ENCODE measurements at places on chromosomes 1 and 21. TPM values are rescaled to one million over a fixed set of nuclear protein-coding genes. Genes with fewer than 3 reads are reported as not detected.
A peak's percentile ranks its signal among the peaks of the same experiment; 100 is the strongest.

DNA sequence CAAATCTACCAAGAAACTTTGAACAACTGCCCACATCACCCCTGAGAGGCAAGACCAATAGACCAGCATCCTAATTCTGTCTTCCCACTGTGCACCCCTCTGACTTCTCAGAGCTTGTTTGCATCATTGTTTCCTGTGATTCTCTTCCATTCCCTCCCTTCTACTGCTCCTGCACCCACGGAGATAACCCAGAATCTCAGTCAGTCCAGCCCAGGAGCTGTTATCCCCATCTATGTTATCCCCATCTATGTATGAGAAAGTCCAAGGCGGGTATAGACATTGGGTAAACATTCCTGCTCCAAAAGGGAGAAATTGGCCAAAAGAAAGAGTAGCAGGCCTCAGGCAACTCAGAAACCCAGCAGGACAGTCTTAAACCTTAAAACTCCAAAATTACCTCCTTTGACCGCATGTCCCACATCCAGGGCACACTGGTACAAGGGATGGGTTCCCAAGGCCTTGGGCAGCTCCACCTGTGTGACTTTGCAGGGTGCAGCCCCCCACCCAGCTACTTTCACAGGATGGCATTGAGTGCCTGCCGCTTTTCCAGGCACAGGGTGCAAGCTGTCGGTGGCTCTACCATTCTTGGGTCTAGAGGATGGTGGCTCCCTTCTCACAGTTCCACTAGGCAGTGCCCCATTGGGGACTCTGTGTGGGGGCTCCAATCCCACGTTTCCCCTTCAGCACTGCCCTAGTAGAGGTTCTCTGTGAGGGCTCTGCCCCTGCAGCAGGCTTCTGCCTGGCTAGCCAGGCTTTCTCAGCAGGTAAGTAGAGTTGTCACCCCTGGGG is 414.8 kb downstream of the NPHP4 start:
- DNase-seq: no peak
- no peak overlapping the region for H3K4me3 ChIP-seq
- no peak overlapping the region for H3K27ac ChIP-seq

- H3K36me3 ChIP-seq: no peaks in the 10 kb centered on the region
- H3K4me1 ChIP-seq: no peaks in the 10 kb centered on the region
- H3K27me3 ChIP-seq: no peaks in the 10 kb centered on the region
- no peak overlapping the region for H3K4me3 ChIP-seq
These were observed 270.7 kb upstream of the RUNX1 start for GRCh38 chr21:35319684-35320283.

- no peak for DNase-seq
- no peak overlapping the region for H3K4me3 ChIP-seq
- no peaks in the 10 kb centered on the region for H3K4me1 ChIP-seq
- H3K27ac ChIP-seq: no peak overlapping the region
These were observed 20.7 kb upstream of the IKBKE start for GRCh38 chr1:206449565-206449964.

DNA sequence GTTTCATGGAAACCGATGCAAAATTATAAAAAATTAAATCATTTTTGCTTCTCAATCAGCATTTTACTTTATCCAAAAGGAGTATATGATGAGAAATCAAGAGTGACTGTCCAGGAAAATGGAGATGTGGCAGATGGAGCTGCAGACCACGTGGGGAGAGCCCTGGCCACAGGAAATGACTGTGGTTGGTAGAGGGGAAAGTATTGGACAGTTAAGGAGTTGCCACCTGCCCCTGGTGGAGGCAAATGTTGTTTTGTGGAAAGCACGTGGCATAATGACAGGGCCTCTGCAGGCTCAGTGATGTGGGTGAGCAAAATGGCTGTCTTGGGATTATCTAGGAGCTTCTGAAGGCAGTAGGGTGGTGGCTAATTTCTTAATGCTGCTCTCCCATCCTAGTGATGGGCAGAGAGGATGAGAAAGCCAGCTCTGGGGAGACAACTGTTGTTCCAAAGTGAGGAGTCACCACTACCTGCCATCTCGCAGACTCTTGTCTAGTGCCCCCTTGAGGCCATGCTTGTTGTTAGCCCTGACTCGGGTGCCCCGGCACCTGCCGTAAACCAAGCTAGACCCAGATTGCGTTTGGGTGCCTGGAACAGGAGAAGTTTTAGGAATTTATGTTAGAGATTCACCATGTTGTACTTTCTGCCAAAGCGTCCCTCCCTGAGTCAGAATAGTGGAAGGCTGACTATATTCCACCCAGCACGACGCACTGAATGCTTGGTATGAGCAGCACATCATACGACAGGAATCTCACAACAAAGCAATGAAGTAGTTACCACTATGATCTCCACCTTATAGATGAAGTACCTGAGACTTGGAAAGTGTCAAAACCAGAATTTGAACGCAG is 144.0 kb downstream of the ROR1 start:
- H3K27ac ChIP-seq: no peak overlapping the region
- H3K4me3 ChIP-seq: no peak overlapping the region
- no peak for DNase-seq
- peaks cover 12% of the 10 kb centered on the region for H3K4me1 ChIP-seq
- no peaks in the 10 kb centered on the region for H3K36me3 ChIP-seq
- no peaks in the 10 kb centered on the region for H3K27me3 ChIP-seq

GRCh38 chr1:230515451-230516145 is 89.5 kb upstream of the PGBD5 start:
- no peaks in the 10 kb centered on the region for H3K36me3 ChIP-seq
- no peak overlapping the region for H3K4me3 ChIP-seq
- no peaks in the 10 kb centered on the region for H3K27me3 ChIP-seq
- no peak overlapping the region for H3K27ac ChIP-seq
- no peaks in the 10 kb centered on the region for H3K4me1 ChIP-seq

DNA sequence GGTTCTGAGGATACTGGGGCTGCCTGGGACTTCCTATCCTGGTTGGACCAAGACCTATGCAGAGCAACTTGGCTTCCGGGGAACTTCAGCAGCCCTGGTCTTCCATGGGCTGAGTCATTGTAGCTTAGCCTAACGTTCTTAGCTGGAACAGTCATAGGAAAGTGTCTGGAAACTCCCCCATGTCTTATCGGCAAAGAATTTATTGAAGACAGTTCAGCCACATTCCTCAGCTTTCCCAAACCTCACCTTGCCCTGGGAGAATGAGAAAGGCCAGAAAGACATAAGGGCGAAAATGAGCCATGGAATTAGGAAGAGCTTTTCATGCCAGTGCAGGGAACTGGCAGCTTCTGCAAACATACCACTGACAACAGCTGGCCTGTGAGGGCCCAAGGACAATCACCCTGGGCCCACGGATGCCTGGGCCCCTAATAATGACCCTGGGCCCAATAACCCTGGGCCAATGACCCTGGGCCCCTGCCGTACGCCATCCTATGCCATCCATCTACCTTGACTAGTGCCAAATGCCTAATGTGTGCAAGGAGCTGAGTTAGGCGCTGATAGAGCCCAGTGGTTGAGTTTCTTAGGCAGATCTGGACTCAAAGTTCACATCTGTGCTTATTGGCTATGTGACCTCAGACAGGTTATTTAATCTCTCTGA is 114.4 kb upstream of the GADD45A start:
- H3K4me1 ChIP-seq: peaks cover 12% of the 10 kb centered on the region
- no peak overlapping the region for H3K27ac ChIP-seq
- H3K36me3 ChIP-seq: no peaks in the 10 kb centered on the region
- H3K27me3 ChIP-seq: no peaks in the 10 kb centered on the region
- H3K4me3 ChIP-seq: no peak overlapping the region

DNA sequence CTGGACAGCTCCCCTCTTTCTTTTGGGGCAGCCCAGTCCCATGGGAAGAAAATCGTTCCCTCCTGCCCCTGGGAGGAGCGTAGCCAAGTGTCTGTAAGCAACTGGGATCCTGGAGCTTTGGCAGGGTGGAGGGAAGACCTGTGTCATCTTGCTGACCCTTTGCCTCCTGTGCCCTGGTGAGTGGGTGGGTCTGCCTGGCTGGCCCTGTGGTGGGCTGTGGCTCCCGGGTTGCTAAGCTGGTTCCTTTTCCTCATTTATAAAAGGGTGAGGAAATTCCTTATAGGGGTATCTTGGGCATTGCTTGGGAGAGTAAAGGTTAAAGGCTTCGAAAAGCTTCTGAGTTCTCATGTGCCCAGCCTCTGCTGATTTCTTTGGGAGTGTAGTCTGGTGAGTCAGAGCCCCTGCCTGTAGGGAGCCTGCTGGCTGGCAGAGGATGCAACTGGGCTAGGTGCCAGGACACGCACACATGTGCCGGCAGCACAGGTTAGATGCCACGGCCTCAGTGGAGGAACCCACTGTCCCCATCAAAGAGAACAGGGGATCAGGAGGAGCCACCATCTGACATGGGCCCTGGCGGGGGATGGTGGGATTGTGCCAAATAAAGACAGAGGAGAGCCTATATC is 85.2 kb downstream of the ARHGEF10L start:
- peaks cover 17% of the 10 kb centered on the region for H3K4me1 ChIP-seq
- H3K27me3 ChIP-seq: no peaks in the 10 kb centered on the region
- no peak for DNase-seq
- no peak overlapping the region for H3K4me3 ChIP-seq
- H3K27ac ChIP-seq: no peak overlapping the region

- H3K4me1 ChIP-seq: no peaks in the 10 kb centered on the region
- no peaks in the 10 kb centered on the region for H3K36me3 ChIP-seq
- H3K27ac ChIP-seq: no peak overlapping the region
- no peaks in the 10 kb centered on the region for H3K27me3 ChIP-seq
These were observed 89.9 kb upstream of the SLC2A1 start for GRCh38 chr1:43048601-43049011.

DNA sequence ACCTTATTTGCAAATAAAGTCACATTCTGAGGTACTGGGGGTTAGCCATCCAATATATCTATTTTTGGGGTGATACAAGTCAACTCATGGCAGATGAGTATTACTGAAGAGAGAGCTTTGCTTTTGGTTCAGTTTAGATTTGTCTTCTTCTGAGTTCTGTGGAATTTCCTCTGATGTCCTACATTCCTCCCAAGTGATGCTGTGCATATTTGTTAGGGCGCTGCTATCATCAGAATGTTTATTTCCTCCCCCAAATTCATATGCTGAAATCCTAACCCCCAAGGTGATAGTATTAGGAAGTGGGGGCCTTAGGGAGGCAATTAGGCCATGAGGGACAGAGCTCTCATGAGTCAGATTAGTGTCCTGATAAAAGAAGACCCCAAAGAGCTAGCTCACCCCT is 96.2 kb upstream of the WLS start:
- H3K4me1 ChIP-seq: peaks cover 7% of the 10 kb centered on the region
- no peak overlapping the region for H3K4me3 ChIP-seq
- no peaks in the 10 kb centered on the region for H3K36me3 ChIP-seq
- no peaks in the 10 kb centered on the region for H3K27me3 ChIP-seq

GRCh38 chr1:25743164-25744139 is 56.5 kb upstream of the SELENON start:
- H3K36me3 ChIP-seq: no peaks in the 10 kb centered on the region
- H3K4me3 ChIP-seq: no peak overlapping the region
- H3K27me3 ChIP-seq: no peaks in the 10 kb centered on the region
- H3K27ac ChIP-seq: peak overlapping the region; percentile 15
- DNase-seq: peak; percentile 45
- H3K4me1 ChIP-seq: peaks cover 12% of the 10 kb centered on the region

GRCh38 chr21:45578176-45578801 is 36.0 kb upstream of the SLC19A1 start:
- DNase-seq: no peak
- H3K27ac ChIP-seq: no peak overlapping the region
- H3K36me3 ChIP-seq: no peaks in the 10 kb centered on the region
- H3K4me3 ChIP-seq: no peak overlapping the region
- H3K27me3 ChIP-seq: no peaks in the 10 kb centered on the region
- no peaks in the 10 kb centered on the region for H3K4me1 ChIP-seq

DNA sequence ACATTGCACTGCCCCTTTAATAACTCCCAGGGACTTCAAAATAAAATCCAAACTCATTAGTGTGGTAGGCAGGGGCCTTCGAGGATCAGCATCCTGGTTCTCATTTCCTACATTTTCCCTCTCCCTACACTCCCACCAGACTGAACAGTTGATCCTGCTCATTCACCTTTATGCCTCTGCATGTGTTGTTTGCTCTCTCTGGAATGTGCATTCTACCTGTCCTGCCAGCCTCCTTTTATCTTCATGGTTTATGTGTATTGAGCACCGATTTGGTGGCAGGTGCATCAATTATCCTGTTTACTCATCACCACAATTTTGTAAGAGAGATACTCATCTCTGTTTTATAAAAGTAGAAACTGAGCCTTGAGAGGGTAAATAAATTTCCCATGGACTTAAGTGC is 125.0 kb downstream of the ADSS2 start:
- H3K4me1 ChIP-seq: peaks cover 36% of the 10 kb centered on the region
- H3K27ac ChIP-seq: no peak overlapping the region
- no peak overlapping the region for H3K4me3 ChIP-seq
- no peaks in the 10 kb centered on the region for H3K27me3 ChIP-seq
- no peak for DNase-seq
- no peaks in the 10 kb centered on the region for H3K36me3 ChIP-seq

PAQR6 gene
- 2.0 TPM for total RNA-seq

NHLH1 gene
- 0.26 TPM for total RNA-seq

FMO2 gene
- total RNA-seq: 33.9 TPM

WDR64 gene
- total RNA-seq: not detected

CHIA gene
- total RNA-seq: 2.6 TPM

PLEKHN1 gene
- 3.8 TPM for total RNA-seq

SNAPIN gene
- 35.5 TPM for total RNA-seq

ASTN1 gene
- 0.10 TPM for total RNA-seq
